Vagina (tissue), 2 donors: ENCODE measurements at places on chromosomes 11 and 22.

- DNase-seq = no peak
Observed at GRCh38 chr11:22556381-22556780, 69.2 kb downstream of the FANCF start.

GRCh38 chr22:49179886-49180682, 647.6 kb downstream of the BRD1 start:
- no peak for DNase-seq

DNA sequence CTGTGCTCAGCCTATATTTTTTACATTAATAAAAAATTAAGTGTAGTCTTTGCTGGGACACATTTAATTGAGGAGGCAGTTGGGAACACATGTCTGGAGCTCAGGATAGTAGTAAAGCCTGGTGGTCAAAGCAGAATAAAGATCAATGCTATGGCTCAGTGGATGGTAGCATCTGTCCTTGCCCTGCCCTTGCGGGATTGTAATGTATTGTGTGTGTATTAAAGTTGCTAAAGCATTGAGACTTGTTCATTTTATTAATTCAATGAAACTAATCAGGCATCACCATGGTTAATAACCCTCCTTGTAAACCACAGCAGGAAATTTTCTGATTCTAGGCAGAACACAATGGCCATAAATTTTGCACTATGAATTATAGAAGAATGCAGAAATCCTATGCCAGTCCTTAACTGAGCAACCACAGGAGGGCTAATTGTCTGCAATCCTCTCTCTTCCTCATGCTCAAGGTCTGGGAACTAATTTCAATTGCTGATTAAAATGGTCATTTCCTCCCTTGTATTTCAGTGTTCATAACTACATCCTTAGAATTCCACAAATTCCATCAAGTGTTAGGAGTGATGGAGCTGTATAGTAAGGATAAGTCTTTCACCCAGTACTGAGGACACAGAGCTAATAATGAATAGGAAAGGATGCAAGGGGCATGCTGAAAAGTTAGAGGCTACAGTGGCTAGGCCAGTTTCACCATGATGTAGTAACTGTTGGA, 403.2 kb upstream of the DDI1 start:
- DNase-seq = no peak

DNA sequence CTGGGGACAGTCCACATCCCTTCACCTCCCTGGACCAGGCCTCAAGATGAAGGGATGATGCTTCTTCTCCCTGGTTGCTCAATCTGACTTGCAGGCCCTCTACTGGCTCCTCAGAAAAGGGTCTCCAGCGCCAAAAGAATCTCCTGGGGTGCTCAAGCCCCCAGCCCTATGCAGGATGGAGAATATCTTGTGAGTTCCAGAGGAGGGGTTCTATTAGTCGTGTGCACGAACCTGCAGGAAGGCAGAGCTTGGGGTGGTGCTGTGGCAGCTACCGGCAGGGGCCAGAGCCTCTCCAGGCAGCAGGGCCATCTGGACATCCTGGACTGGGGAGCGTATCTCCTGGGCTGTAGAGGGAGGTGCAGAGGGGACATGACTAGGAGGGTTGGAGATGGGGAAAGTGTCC, 1339.5 kb downstream of the BRD1 start:
- no peak for DNase-seq

GRCh38 chr11:93952082-93952780, 68.9 kb upstream of the HEPHL1 start:
- DNase-seq = no peak

- no peak for DNase-seq
Observed at GRCh38 chr22:20867179-20868024, 8.6 kb downstream of the SNAP29 start.
